IPS DF 6.9 (cell line): ENCODE measurements at places on chromosomes 11 and 22.

DNA sequence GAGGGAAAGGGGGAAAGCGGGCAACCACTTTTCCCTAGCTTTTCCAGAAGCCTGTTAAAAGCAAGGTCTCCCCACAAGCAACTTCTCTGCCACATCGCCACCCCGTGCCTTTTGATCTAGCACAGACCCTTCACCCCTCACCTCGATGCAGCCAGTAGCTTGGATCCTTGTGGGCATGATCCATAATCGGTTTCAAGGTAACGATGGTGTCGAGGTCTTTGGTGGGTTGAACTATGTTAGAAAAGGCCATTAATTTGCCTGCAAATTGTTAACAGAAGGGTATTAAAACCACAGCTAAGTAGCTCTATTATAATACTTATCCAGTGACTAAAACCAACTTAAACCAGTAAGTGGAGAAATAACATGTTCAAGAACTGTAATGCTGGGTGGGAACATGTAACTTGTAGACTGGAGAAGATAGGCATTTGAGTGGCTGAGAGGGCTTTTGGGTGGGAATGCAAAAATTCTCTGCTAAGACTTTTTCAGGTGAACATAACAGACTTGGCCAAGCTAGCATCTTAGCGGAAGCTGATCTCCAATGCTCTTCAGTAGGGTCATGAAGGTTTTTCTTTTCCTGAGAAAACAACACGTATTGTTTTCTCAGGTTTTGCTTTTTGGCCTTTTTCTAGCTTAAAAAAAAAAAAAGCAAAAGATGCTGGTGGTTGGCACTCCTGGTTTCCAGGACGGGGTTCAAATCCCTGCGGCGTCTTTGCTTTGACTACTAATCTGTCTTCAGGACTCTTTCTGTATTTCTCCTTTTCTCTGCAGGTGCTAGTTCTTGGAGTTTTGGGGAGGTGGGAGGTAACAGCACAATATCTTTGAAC, 6.8 kb downstream of the MALAT1 start:
- DNase-seq = no peak

- no peak for DNase-seq
These were observed 220.6 kb upstream of the ISX start for GRCh38 chr22:34845391-34845790.

GRCh38 chr11:111793863-111794262, 27.7 kb upstream of the PPP2R1B start:
- DNase-seq = no peak

DNA sequence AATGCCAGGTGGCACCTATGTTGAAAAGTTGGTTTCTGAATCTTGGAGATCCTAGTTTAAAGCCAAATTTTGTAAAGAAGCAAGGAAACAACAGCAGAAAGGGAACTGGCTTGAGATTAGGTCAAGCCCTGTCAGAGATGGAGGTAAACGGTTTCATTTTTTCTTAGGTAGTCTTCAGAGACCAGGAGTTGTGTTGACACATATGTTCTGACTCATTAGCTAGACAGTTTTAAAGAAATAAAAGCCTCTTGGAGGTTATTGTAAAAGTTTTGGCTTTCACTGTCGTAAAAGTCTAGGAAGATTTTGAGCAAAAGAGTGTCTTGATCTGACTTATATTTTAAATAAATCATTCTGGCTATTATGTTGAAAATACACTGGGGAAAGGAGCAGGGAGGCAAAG, 151.5 kb upstream of the CTSC start:
- no peak for DNase-seq

GRCh38 chr11:19597876-19598275, 114.8 kb upstream of the NAV2 start:
- DNase-seq = no peak

DNA sequence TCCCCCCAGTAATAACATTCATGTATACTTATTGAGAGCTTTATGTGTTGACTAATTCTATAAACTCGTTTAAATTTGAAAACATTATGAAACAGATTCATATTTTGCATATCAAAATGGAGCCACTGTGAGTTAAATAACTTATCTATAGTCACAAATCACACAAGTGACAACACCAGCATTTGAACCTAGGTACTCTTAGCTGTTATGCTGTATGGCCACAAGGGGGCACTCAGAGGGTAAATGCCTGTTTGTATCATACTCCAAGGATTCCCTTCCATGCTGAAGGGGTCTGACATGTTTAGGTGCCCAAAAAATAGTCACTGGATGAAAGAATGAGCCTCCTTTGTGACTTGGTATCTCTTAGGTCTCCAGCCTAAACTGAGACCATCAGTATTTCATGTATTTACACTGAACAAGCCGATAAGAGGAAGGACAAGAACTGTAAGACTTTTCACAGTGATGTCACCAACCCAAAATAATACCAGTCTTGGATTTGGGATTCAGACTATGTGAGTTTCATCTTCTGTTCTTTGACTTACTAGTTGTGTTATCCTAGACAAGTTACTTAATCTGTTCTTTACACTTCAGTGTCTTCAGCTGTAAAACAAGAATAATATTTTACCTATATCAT, 12.2 kb upstream of the OR52D1 start:
- peak; percentile 20 for DNase-seq

DNA sequence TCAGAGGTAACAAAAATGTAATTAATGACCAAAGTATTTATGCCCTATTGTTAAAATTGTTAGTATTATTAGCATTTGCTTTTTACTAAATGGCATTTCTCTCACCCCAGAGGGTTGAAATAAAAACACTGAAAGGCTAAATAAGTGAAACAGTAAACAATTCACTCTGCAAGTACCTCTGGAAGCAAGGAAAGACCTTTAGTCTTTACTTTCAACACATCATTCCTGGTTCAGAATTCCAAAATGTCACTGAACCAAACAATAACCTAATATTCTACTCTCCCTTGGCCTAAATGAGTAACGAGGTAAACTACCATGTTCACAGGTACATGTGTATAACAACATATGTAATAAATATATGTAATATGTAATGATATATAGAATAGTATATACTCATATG, 369.3 kb downstream of the TTC28 start:
- no peak for DNase-seq

DNA sequence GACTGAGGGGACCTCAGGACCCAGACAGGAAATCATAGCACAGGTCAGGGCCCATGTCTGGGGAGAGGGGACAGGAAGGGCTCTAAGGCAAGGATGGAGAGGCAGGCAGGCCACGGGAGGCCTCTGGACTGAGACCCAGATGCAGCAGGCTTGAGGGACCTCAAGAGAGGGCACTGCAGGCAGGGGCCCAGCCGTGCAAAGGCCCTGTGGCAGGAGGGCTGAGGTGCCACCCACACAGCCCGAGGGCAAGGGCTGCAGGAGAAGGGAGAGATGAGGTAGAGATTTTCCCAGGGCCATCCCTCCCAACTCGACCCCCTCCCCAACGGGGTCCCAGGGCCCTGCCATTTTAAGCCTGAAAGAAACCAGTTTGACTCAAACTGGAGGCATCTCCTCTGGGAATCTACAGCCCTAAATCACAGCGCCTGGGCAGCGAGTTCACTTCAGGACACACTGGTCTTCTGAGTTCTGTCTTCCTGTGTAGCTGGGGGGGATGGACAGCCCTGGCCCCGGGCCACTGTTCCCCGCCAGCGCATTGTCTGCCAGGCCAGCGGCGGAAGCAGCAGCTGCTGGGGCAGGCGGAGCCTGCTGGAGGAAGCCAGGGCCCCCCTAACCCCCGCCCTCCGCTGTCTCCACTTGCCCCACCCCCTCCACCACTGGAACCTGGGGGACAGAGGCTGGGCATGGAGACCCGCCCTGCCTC, 20.3 kb upstream of the WNT7B start:
- DNase-seq = no peak

- DNase-seq = no peak
These were observed 19.8 kb downstream of the SPECC1L start for GRCh38 chr22:24290459-24290858.

DNA sequence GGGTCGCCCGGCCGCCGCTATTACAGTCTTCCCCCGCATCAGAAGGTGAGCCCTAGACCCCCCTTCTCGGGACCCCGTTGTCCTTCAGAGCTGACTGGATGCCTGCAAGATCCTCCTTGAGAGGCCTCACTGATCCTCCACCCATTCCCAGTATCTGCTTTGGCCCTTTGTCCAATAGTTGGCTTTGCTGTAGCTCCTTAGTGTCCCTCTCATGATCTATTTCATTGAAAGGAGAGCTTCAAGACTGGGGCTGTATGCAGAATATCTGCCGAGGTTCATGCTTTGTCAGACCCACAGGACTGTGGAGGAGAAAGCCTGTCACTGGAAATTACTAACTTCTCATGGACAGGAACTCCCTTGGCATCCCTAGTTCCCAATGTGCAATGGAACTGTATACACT, 499 bp downstream of the DLAT start:
- DNase-seq = no peak

- DNase-seq = no peak
These were observed 1735.0 kb downstream of the LRRC4C start for GRCh38 chr11:39724404-39724803.

DNA sequence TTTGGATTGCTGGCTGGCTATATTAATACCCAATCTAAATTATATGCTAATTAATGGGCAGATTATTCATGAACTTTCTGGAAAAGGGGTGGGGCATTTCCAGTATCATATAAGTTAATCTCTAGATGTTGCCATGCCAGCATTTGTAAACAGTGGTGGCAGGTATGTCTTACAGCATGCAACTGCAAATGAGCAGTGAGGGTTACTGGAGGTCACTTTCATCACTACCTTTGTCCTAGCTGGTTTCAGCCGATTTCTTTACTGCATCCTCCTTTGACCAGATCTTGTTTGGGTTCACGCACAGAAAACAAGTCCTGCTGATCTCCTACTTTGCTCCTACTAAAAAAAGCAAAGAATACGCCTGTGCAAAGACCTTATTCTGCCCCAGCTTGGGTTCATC, 89.1 kb upstream of the USP47 start:
- no peak for DNase-seq

DNA sequence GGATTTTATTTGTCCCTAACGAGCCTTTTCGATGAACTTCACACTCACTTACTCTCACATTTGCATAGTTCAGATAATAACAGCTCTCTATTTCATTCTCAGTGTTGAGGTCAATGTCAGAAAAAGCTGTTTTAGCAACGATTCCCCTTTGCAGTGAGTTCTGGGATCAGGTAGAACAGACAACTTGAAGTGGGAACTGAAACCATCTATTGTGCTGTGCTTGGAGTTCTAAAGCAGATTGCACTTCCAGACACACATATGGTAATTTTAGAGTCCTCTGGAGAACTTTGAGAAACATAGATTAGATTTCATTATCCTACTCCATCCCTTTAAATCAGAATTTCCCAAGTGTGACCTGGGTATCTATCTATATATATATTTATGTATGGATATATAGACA, 124.6 kb upstream of the BLID start:
- DNase-seq = no peak

DNA sequence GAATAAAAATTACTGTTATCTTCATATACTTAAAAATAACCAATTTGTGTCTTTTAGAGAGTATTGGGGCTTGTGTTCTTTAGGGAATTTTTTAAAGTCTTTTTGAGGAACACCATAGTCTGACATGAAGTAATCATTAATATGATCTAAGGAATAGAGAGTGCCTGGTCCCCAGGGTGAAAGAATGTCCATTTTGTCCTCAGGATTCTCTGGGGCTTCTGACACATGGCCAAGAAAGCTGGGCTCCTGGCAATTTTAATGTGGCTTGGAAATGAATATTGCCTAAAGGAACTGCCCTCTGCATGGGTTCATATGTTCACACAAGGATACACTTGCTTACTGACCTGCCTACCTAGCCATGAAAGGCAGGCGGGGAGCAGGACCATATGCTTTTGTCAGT, 33.7 kb downstream of the NF2 start:
- no peak for DNase-seq

DNA sequence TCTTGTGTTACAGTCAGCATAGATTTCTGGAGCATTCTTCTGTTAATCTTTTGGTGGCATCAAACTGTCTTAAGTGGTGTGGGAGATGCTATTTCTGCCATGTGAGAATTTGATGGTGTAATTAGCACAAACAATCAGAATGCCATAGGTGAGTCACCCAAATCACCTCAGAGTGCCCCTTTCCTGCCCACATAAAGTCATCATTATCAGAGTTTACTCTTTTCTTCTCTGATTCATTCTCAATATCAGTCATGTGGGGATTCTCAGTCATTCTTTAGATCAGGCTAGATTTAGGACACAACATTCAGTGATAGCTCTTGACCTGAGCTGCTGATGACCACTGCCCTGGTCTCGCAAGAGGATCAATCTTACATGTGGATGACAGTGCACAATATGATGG, 23.7 kb upstream of the MS4A6A start:
- no peak for DNase-seq

DNA sequence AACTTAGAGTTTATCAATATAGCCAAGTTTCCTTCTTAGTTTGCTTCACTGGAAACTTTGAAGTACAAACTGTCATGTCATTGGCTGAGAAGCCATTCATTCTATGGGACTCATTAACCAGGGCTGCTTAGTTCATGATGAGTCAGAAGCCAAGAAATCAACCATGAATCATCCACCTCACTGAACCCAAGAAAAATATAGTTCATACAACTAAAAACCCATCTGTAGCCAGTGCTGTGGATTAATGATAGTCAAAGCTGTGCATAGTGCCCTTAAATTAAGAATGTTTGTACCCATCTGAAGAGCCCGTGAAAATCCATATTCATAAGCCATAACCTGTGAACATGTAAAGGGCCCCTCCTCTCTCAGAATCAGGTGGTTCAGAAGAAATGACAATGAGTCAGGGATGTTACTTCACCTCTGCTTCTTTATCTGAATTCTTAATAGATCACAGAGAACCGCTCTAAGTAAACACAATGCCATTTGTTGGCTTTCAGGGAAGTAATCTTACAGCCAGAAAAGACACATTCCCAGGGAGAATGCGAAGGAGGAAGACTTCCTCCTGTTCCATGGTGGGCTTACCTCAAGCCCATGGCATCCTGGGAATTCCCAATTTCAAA, 25.4 kb downstream of the MMP20 start:
- DNase-seq = no peak

GRCh38 chr22:47043835-47044721, 281.6 kb downstream of the TBC1D22A start:
- DNase-seq = no peak

- no peak for DNase-seq
These were observed 100.7 kb upstream of the PLET1 start for GRCh38 chr11:112361396-112361795.

GRCh38 chr11:122673701-122674100, 18.2 kb downstream of the UBASH3B start:
- no peak for DNase-seq

GRCh38 chr11:125148743-125149142, 15.8 kb upstream of the PKNOX2 start:
- DNase-seq = no peak

DNA sequence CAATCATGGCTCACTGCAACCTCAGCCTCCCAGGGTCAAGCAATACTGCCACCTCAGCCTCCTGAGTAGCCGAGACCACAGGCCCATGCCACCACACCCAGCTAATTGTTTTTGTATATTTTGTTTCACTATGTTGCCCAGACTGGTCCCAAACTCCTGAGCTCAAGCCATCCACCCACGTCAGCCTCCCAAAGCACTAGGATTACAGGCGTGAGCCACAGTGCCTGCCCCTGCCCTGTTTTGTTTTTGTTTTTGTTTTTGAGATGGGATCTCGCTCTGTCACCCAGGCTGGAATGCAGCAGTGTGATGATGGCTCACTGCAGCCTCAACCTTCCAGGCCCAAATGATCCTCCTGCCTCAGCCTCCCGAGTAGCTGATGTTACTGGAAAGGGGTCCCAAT, 53.5 kb downstream of the TUG1 start:
- DNase-seq = no peak
